PC-3 (cell line): ENCODE measurements at places on chromosomes 3 and 15. TPM values are rescaled to one million over a fixed set of nuclear protein-coding genes. Genes with fewer than 3 reads are reported as not detected.

DNA sequence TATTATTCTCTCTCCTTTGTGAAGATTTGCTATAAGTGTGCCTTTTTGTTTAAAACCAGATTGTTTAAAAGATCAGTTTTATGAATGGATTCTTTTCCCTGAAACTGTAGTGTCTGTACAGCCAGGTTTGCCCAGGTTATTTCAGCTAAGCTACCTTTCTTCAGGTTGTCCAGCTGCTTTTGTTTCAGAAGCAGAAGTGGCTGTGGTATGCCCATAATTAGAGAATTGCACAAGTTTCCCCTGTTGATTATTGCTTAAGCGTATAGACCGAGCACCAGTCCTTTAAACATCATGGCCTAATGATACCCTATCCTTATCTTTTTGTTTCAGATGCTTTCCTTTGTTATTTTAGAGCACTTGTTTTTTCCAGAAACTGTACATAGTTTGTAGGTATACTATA is 10.2 kb downstream of the ASB7 start:
- H3K27ac ChIP-seq, result no peak overlapping the region
- no peaks in the 10 kb centered on the region for H3K4me1 ChIP-seq
- H3K27me3 ChIP-seq, result no peaks in the 10 kb centered on the region
- H3K4me3 ChIP-seq, result no peak overlapping the region
- H3K36me3 ChIP-seq, result peaks cover 19% of the 10 kb centered on the region; the same call in 1 of the 2 replicates
- no peak for DNase-seq

- no peak overlapping the region for H3K27ac ChIP-seq
- H3K27me3 ChIP-seq, result no peaks in the 10 kb centered on the region
- H3K36me3 ChIP-seq, result no peaks in the 10 kb centered on the region
- no peak for DNase-seq
- H3K4me1 ChIP-seq, result peaks cover 30% of the 10 kb centered on the region
- no peak overlapping the region for H3K4me3 ChIP-seq
Observed at GRCh38 chr3:149468504-149469212, 5.8 kb upstream of the TM4SF4 start.

DNA sequence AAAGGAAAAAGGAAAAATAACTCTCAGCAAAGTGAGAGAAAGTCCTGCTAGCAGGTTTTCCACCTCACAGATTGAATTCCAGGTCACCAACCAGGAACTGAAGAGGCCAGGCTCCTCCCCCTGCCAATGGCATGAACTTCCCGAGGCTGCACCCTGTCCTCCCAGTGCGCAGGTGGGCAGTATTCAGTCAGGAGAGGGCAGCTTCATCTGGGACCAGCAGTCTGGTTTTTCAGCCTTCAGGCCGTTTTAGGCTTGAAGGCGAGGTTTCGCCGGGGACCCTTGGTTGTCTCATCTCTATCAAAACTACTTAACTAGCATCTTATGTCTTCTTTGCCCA is 41.2 kb downstream of the TRAT1 start:
- no peak overlapping the region for H3K4me3 ChIP-seq
- peaks cover 10% of the 10 kb centered on the region; the same call in 1 of the 2 replicates for H3K27me3 ChIP-seq

DNA sequence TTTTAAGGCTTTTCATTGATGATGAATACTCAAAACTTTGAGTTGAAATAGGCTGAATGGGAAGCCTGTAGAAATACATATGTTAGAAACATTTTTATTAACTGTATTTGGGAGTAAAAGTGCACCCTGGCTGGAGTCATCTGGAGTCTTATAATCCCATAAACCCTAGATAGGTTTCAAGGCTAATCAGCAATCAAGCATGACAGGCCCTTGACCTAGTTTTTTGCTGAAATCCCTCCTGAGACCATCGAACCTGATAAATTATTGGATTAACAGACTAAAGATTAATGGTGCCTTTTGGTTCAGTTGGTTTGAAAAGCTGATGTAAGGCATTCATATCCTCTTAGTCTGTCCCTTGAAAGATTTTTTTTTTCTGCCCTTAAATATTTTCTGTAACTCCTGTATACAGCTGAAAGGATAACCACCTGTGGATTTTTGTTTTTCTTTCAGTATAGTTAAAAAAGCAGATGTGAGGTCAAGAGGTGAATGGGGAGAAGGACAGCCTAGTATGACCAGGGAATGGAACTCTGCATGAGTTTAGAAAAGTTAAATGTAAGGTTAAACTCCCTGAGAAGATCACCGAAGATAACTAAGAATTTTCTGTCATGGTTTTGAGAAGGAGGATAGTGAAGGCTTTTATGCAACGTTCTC is 69.4 kb upstream of the STXBP5L start:
- DNase-seq, result no peak
- peaks cover 6% of the 10 kb centered on the region; the same call in 1 of the 2 replicates for H3K27me3 ChIP-seq
- H3K4me1 ChIP-seq, result no peaks in the 10 kb centered on the region

- H3K36me3 ChIP-seq, result no peaks in the 10 kb centered on the region
- H3K4me1 ChIP-seq, result peaks cover 10% of the 10 kb centered on the region; the same call in 1 of the 2 replicates
- no peak overlapping the region for H3K27ac ChIP-seq
- H3K27me3 ChIP-seq, result no peaks in the 10 kb centered on the region
Observed at GRCh38 chr15:55289011-55289745, 435 bp downstream of the RAB27A start.

- H3K4me3 ChIP-seq, result no peak overlapping the region
- H3K27ac ChIP-seq, result peak overlapping the region; percentile 55
- DNase-seq, result peak; percentile 94
- H3K4me1 ChIP-seq, result peaks cover 17% of the 10 kb centered on the region
Observed at GRCh38 chr3:149480326-149481017, 6.0 kb downstream of the TM4SF4 start.

GRCh38 chr15:44261007-44261706 is 27.4 kb upstream of the GOLM2 start:
- DNase-seq, result peak; percentile 24
- H3K36me3 ChIP-seq, result no peaks in the 10 kb centered on the region
- H3K4me1 ChIP-seq, result no peaks in the 10 kb centered on the region

GRCh38 chr15:65343374-65343981 is 34.3 kb downstream of the IGDCC3 start:
- no peak overlapping the region for H3K4me3 ChIP-seq
- no peaks in the 10 kb centered on the region for H3K36me3 ChIP-seq

DNA sequence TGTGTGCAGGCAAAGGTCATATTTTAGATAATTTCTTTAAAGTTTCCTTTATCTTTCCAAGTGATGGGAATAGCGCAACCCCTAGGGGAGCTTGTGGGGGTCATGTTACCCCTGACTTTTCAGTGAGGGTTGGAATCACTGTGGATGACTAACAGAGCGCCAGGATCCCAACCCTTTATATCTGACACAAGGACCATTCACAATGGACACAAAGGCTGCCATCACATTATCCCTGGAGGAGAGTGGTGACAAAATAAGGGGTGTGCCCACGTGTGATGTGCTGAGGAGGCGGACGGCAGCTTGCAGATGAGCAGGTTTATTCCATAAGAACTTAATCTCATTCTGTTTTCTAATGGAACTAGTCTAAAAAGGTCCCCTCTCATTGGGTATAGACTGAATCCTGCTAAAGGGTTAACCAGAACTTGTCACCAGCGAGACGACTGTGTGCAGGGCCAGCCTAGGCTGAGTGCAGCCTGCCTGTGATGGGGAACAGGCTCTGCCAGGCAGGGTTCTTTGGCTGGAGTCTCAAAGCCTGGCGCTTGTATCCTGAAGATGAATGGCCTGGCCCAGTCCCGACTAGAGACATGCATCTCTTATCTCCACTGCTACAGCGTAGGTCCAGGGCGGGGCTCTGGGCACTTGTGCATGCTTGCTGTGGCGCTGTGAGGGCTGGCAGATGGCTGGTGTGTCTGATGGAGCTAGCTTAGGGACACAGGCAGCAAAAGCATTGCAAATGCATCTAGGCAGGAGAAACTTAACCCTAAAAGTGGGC is 50.2 kb downstream of the CHDH start:
- H3K4me3 ChIP-seq, result no peak overlapping the region
- peaks cover 51% of the 10 kb centered on the region for H3K27me3 ChIP-seq
- DNase-seq, result no peak
- peaks cover 4% of the 10 kb centered on the region; the same call in 1 of the 2 replicates for H3K4me1 ChIP-seq
- H3K27ac ChIP-seq, result no peak overlapping the region
- no peaks in the 10 kb centered on the region for H3K36me3 ChIP-seq

- H3K4me3 ChIP-seq, result no peak overlapping the region
- no peaks in the 10 kb centered on the region for H3K36me3 ChIP-seq
Observed at GRCh38 chr3:31525532-31525931, 7.2 kb upstream of the STT3B start.

DNA sequence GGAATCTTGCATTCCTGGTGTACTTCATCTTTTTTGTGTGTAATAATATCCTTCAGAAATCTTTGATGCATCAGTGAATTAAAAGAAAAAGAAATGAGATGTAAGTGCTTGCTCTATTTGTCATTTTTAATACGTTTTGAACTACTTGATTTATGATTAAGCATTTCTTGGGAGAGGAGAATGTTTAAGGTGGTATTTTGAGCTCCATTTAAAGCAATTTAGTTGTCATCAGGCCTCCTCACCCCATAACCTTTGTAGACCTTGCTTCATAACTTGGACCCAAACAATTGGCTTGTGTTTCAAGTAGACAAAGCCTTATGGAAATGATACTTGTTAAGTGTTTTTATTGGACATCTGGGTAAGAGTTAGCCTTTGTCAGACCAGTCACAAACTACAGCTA is 87.1 kb upstream of the VEPH1 start:
- no peaks in the 10 kb centered on the region for H3K36me3 ChIP-seq
- no peaks in the 10 kb centered on the region for H3K4me1 ChIP-seq
- no peak overlapping the region for H3K27ac ChIP-seq
- DNase-seq, result no peak
- H3K27me3 ChIP-seq, result no peaks in the 10 kb centered on the region

DNA sequence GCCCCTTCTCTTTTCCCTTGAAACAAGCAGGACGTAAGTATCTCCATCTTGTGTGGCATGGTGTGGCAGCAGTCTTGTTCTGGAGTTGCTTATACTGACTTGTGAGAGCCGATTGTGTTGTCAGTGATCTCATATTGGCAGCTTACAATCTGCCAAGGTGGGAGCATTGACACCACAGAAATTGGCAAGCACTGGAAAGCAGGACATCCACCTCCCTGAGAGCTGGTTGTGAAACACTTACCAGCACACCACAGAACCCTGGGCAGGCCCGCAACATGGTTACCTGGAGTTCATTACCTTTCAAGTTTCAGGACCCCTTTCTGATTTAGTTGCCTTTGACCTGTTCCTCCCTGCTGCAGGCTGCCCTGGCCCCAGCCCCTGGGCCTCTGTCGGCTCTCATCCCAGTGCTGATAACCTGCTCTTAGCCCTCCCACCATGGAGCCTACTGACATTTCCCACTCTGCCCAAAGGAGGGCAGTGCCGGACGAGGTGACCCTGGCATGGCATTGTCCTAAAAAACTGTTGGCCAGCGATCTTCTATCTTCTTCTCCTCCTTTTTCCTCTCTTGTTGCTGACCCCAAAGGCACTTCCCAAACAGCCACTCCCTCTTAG is 10.6 kb upstream of the ATP2B2 start:
- peaks cover 45% of the 10 kb centered on the region for H3K27me3 ChIP-seq
- H3K4me3 ChIP-seq, result no peak overlapping the region
- no peak overlapping the region for H3K27ac ChIP-seq
- DNase-seq, result peak; percentile 27

DNA sequence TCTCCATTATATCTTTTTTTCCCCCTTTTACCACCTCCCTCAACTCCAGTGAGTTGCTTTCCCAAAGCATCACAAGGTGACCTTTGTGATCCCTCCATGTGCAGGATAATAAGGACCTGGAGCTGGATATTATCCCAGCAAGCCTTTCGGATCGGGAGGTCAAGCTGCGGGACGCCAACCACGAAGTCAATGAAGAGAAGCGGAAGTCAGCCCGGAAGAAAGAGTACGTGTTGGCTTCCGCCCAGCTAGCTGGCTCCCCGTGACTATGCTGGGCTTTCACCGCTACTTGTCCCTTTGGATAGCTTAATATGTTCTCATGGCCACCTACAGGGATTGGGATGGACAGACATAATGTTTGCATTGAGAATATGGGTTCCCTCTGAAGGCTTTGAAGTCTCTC is 273.7 kb upstream of the UMPS start:
- H3K36me3 ChIP-seq, result no peaks in the 10 kb centered on the region
- H3K27me3 ChIP-seq, result 0 out of 2 replicates have a peak, but pooled peaks cover 4% of the 10 kb centered on the region
- DNase-seq, result no peak
- no peak overlapping the region for H3K27ac ChIP-seq
- no peak overlapping the region for H3K4me3 ChIP-seq

MESP2 gene
- total RNA-seq, result 1.1 and 1.3 TPM in 2 replicates
